Kidney epithelial cell (primary cell): ENCODE measurements at places on chromosomes 7 and 10. TPM values are rescaled to one million over a fixed set of nuclear protein-coding genes. Genes with fewer than 3 reads are reported as not detected.

The ENTPD7 gene
- total RNA-seq: 27.7 and 29.1 TPM in 2 replicates

The GARIN1A gene
- total RNA-seq: 0.17 and 0.68 TPM in 2 replicates

The TEX36 gene
- not detected in 2 replicates for total RNA-seq

The AMPH gene
- 0.25 and 0.34 TPM in 2 replicates for total RNA-seq

The MYPN gene
- total RNA-seq: 0.04 TPM in 1 of 2 replicates, not detected in the other

The OTUD1 gene
- 13.7 and 14.4 TPM in 2 replicates for total RNA-seq

The HILPDA gene
- 13.6 and 15.6 TPM in 2 replicates for total RNA-seq
